ENCODE measurements at places on chromosomes 4 and X.

- no peak for DNase-seq
Measured at GRCh38 chr4:154958621-154959358, 177.7 kb downstream of the RBM46 start.

DNA sequence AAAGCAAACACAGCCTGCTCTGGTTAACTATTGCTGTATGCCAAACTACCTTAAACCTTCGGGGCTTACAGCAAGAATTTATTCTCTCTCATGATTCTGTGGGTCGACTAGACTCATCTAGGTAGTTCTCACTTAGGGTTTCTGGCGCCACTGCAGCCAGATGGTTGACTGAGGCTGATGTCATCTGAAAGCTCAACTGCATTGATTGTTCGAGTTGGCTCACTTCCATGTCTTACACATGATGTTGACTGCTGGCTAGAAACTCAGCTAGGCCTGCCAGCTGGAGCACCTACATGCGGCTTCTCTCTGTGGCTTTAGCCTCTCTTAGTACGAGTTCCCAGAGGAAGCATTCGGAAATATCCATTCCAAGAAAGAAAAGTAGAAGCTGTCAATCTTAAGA lies 103.2 kb downstream of the SRPX start:
- no peak for DNase-seq

GRCh38 chr4:4637710-4638109 lies 95.9 kb upstream of the STX18 start:
- peak; percentile 26 for DNase-seq

GRCh38 chr4:74013264-74013663 lies 14.8 kb upstream of the CXCL5 start:
- DNase-seq = no peak

DNA sequence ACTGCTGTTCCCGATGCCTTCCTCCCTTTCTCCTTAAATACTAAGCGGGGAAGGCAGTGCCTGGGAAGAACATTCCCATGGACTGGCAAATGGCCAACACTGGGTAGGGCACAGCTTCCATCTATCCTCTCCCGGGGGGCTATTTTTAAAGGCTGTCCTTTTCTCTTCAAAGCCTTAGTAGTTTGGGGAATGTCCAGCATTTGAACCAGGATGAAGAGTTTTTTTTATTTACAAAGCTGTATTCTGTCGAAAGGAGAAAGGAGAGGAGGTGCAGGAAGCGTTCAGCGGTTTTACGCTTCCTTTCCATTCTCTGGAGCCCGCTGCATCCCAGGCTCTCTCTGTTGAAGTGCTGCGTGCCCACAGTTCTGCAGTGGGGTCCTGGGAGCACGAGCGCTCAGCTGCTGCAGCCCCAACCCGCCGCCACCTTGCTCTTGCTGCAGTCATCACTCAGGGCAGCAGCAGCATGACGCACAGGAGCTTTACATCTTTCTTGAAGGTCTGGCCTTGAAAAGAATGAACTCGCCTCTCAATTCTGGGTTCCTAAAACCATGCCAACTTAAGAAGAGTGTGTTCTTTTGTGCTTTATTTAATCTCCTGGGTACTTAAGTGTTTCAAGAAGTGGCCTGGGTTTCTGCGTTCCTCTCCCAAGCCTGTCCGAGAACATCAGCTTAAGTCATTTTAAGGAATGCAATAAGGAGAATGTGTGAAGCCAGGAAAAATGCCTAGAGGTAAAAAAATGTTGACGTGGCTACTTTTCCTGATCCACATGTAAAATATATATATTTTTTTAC lies 427.2 kb downstream of the MAPK10 start:
- no peak for DNase-seq

GRCh38 chrX:125203365-125203736 lies 116.3 kb upstream of the TEX13C start:
- peak; percentile 22 for DNase-seq

DNA sequence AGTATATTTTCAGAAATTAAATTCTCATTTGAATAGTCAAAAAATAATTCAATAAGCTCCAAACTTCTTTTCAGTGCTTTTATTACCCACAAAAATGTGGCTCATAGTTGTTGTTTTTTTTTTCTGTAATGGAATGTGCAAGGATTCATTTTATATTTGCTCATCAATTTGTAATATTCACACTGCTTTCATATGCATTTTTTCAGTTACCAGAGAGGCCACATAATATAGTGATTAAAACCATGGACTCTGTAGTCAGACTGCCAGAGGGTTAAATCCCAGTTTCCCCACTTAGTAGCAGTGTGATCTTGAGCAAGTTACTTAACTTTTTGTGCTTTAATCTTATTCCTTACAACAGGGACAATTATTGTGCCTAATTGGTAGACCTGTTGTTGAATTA lies 64.5 kb downstream of the FAM9B start:
- no peak for DNase-seq

- no peak for DNase-seq
Measured at GRCh38 chr4:183260491-183261151, 59.5 kb downstream of the CLDN22 start.

GRCh38 chrX:151825925-151826485 lies 86.7 kb upstream of the MAGEA4 start:
- no peak for DNase-seq

DNA sequence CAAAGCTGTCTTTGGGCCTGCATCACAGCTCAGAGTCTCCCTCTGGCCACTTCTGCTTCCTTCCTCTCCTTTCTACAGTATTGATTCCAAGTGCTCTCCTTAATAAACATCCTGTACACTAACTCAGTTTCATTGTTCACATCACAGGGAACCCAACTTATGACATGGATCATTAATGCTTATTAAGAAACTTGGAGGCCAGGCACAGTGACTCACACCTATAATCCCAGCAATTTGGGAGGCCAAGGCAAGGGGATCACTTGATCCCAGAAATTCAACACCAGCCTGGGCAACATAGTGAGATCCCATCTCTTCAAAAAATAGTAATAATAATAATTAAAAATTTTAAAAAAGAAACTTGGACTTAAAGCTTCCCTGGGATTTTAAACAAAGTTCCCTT lies 89.2 kb upstream of the EFHC2 start:
- no peak for DNase-seq

- peak; percentile 73 for DNase-seq
Measured at GRCh38 chr4:3201718-3202702, 46.9 kb upstream of the MSANTD1 start.

DNA sequence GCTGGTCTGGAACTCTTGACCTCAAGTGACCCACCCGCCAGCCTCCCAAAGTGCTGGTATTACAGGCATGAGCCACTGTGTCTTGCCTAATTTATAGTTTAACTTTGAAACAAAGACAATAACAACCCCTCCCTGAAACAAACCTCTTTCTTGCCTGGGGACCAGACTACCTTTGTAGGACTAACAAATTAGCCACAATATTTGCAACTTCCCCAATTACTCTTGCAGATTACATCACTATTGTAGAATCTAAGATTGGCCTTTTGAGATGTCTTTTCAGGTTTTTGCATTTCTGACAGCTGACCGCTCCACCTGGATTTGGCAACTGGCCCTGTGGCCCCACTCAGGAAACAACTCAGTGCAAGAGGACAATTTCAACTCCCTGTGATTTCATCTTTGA lies 84.8 kb downstream of the AKAP4 start:
- no peak for DNase-seq

DNA sequence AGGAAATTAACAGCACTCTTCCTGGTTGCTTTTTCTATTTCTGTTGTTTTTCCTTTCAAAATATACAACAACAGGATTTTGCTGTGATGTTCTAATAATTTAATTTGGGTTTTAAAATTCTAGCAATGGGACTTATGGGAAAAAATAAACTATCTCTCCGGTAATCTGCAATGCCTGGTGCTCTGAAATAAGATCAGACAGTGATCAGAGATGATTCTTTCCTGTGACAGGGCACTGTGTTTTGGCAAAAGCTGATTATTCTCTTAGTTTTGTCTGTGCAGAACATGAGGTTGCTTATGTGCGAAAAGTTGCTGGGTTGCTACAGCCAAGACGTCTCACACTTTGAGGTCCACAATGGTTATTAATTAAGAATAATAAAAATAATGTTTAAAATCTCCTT lies 291.7 kb downstream of the FBXO8 start:
- DNase-seq = no peak

DNA sequence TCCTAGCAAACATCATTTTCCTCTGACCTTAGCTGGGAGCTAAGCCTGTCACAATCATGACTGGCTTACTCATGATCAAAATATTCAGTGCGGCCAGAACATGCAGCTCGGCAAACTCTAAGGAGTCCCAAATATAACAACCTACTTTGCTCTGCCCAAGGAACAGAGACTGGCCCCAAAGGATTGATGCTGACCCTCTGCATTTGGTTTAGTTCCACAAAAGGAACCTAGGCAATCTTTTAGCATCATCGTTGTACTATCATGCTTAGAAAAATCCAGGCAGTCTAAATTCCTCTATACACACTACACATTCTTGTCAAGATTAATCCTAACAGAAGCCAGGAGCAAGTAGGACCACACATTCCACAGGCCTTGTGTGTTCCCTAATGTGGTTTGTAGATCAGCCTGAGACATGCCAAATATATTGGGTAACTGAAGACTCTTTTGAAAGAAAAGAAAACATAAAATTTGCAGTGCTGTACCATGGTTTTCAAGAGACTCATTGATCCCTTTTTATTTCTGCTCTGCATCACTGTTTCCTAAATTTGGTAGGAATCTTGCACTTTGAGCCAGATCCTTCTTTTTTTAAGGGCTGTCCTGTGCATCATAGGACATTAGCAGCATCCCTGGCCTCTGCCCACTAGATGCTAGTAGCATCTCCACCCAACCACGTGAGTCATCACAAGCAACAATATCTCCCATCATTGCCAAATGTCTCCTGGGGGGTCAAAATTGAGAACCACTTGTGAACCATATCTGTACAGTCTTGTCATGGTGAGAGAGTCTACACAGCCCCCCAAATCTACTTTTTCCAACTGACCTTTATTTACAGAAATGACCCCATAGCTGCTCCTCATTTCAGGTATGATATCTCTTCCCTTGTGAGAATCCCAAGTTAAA lies 17.6 kb upstream of the CC2D2A start:
- no peak for DNase-seq

DNA sequence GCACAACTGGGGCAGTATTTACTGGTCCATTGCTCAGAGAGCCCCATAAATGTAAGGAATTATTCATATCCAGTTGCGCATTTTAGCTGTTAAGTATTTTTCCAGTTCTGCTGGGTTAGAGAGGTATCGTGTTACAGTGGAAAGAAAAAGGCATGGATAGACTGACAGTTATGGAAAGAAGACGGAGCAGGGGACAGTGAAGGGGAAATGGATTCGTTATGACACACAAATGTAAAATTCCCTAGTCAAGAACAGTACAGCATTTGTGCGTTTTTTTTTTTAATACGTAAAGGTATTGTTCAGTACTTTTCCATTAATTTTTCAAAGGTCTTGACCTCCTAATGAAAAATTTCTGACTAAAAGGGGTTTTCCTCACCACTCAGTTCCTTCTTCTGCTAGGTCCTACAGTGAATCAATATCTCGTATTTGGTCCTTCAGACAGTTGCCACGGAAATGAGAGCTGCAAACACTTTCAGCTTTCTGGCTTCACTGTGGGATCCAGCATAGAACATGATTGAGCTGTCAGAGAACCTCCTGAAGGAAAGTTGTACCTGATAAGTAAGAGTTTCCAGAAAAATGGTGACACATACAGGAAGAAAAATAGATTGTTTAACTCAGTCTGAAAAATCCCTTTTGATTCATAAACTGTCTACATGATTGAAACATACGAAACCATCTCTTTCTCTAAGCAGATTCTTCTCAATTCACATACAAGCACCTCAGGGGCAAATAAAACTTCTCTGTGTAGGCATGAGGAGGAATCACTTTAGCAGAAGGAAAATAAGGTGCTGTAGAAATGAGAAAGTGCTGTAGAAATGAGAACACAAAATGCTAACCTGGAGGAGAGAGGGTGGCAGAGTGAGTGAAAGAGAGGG lies 21.8 kb upstream of the BBS12 start:
- no peak for DNase-seq

GRCh38 chrX:65630771-65631170 lies 36.7 kb upstream of the MSN start:
- DNase-seq = no peak

DNA sequence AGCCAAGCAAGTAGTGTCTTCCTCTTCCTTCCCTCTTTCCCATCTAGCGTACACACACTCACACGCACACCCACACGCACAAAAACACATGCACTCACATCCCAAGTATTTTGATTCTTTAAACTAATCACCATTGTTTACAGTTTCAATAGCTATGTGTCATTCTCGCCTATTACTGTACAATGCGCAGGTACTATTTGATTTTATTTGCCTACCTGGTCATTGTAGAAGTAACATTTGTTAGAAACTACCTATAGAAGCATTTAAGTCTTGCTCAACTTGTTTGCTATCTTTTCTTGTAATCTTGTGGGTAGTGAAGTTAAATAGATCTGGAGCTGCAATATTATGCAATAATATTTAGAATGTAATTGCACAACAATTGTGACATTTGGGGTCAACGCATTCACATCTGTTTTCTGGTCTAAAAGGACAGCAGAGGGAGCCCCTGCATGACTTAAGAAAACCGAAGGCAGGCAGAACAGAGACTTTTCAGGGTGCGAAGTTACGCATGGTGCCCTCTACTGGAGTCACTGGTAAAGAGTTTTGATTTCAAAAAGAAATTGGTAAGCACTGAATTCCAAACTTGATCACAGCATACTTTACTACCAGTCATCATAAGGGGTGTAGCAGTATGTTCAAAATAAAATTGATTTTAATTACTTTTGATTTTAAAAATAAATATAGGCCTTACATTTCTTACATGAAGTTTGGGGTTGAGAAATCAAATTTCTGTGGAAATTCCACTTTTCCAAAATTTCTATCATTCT lies 503.3 kb upstream of the FAM241A start:
- peak; percentile 32 for DNase-seq

DNA sequence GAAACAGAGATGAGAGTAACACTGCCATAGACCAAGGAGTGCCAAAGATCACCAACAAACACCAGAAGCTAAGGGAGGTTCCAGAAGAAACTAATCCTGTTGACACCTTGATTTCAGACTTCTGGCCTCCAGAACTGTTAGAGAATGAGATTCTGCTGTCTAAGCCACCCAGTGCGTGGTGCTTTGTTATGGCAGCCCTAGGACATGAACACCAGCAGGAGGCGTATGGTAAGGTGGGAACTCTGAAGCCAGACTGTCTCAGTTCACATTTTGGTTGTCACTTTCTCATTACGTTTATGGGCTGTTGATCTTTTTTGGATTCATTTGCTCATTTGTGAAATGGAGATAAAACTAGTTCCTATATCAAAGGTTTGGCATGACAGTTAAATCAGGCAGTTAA lies 142.9 kb downstream of the DCHS2 start:
- DNase-seq = no peak

DNA sequence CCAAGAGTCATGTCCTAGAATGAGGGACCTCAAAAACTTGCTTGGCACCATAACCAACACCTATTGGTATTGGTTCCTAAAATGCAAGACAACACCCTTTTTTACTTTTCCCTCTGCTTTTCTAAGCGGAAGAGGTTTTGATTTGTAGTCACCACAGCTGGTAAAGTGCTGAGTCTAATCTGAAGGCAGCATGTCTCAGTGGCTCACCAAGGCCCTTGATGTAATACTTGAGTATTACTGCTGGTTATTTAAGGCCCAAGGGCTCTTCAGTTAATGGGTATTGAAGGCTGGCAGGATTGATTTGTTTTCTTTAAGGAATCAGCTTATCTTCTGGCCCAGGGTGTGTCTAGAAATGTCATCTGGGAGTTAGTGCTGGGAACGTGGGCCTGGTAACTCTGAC lies 735.1 kb downstream of the GLUD2 start:
- DNase-seq = no peak

GRCh38 chr4:150181536-150181935 lies 103.3 kb downstream of the DCLK2 start:
- DNase-seq = no peak

GRCh38 chr4:151744614-151745013 lies 16.2 kb downstream of the GATB start:
- DNase-seq = no peak

All from stimulated activated CD8-positive, alpha-beta memory T cell treated with anti-CD3 and anti-CD28 coated beads, Interleukin-4, amount 100 ng/mL, for 48 hours (primary cell).